Fibroblast of skin of left biceps (primary cell): ENCODE measurements at places on chromosomes 13 and 19.

DNA sequence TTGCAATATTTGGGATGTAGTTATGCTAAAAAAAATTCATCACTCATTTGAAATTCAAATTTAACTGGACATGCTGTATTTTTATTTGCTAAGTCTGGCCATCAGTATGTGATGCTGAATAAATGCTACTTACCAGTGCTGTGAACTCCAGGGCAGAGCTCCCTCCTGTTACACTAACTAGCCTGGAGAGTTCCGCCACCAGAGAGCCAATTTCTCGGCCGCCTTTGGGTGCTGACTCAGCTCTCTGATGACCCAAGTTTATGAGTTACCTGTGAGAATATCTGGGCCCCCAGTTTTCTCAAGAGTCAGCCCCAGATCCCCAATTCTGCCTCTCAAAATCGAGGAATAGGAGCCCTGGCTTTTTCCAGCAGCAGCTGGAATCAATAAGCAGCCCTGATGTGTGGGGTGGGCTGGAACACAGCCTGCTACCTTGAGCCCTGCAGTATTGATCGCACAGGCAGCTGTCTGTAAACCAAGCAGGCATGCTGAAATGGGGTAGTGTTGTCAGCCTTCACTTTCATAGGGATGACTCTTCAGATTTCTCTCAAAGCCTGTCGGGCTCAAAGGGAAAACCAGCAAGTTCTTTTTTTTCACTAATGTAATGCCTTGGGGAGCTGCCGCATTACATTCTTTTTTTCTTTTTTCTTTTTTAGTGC is 113.7 kb downstream of the DNAJC15 start:
- DNase-seq: peak; percentile 44

GRCh38 chr13:93926425-93926824 is 553.1 kb downstream of the DCT start:
- peak; percentile 37 for DNase-seq

DNA sequence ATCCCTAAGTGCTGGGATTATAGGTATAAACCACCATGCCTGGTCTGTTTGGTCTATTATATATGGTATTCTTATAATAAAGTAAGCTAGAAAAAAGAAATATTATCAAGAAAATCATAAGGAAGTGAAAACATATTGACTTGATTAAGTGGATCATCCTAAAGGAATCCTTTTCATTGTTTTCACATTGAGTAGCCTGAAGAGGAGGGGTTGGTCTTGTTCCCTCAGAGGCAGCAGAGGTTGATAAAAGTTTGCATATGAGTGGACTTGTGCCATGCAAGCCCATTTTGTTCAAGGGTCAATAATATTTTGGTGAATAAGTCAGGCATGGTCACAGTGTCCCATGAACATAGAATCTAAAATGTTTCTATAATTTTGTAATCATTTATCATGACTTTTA is 52.7 kb downstream of the ZNF627 start:
- no peak for DNase-seq

- peak; percentile 75 for DNase-seq
These were observed 87.6 kb downstream of the ARHGEF7 start for GRCh38 chr13:111202745-111203144.

DNA sequence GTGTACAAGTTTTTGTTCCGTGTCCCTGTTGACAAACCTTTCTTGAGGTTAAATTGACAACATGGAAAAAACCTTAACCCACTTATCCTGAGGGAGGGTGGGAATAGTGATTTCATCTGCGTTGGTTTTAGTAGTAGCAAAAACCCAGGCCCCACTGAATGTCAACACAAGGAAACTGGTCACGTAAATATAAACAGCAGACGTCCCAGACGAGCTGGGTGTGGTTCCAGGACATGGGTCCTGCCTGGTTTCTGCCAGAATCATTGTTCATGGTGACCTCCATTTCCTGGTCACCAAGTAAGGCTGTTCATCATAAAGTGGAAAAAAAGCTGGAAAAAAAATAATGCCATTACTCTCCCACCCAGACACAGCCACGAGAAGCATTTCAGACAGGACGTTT is 16.9 kb upstream of the F2RL3 start:
- no peak for DNase-seq

DNA sequence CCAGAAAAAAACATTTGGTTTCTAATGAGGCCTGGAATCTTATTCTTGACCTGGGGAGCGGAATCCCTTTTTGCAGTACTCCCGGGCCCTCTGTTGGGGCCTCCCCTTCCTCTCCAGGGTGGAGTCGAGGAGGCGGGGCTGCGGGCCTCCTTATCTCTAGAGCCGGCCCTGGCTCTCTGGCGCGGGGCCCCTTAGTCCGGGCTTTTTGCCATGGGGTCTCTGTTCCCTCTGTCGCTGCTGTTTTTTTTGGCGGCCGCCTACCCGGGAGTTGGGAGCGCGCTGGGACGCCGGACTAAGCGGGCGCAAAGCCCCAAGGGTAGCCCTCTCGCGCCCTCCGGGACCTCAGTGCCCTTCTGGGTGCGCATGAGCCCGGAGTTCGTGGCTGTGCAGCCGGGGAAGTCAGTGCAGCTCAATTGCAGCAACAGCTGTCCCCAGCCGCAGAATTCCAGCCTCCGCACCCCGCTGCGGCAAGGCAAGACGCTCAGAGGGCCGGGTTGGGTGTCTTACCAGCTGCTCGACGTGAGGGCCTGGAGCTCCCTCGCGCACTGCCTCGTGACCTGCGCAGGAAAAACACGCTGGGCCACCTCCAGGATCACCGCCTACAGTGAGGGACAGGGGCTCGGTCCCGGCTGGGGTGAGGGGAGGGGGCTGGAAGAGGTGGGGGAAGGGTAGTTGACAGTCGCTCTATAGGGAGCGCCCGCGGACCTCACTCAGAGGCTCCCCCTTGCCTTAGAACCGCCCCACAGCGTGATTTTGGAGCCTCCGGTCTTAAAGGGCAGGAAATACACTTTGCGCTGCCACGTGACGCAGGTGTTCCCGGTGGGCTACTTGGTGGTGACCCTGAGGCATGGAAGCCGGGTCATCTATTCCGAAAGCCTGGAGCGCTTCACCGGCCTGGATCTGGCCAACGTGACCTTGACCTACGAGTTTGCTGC is at the start of gene ICAM4:
ICAM4 (plus strand) TSS at position 153 of the 935 bp plus-strand sequence; CDS start at position 211, 58 bp downstream.
- DNase-seq: no peak

- DNase-seq: no peak
These were observed 35.9 kb upstream of the DCT start for GRCh38 chr13:94515374-94515773.

DNA sequence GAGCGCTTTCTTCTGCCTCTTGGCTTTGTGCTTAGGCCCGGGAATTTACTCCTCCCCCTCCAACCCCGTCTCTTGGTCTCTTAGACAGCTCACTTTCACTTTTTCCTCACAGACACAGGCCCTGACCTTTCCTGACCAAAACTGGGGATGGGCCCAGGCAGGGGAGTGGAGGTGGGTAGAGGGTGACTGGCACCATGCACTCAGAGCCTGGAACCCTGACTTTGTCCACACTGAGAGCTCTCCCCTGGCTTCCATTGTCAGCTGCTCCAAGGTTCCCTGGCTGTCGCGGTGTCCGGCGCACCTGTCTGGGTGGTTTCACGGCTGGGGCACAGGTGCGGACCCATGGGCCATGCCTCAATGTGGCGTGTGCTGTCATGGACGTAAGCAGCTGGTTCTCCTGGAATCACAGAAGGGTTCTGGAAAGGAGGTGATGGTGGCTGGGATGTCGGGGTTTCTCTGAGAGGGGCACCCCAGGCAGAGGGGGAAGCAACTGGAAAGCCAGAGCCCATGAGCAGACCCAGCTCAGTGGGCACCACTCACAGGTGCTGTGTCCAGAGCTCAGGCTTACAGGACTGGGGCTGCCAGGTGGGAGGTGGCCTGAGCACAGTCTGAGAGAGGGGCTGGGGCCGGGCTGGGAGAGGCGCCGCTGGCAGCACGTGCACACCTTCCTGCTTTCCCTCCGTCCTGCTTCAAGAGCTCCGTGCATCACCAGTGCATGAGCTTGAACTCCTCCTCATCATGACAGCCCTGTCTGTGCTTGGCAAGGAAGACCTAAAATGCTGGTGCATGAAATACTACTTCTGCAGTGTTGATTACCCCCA is 28.0 kb upstream of the C1QTNF9 start:
- no peak for DNase-seq

DNA sequence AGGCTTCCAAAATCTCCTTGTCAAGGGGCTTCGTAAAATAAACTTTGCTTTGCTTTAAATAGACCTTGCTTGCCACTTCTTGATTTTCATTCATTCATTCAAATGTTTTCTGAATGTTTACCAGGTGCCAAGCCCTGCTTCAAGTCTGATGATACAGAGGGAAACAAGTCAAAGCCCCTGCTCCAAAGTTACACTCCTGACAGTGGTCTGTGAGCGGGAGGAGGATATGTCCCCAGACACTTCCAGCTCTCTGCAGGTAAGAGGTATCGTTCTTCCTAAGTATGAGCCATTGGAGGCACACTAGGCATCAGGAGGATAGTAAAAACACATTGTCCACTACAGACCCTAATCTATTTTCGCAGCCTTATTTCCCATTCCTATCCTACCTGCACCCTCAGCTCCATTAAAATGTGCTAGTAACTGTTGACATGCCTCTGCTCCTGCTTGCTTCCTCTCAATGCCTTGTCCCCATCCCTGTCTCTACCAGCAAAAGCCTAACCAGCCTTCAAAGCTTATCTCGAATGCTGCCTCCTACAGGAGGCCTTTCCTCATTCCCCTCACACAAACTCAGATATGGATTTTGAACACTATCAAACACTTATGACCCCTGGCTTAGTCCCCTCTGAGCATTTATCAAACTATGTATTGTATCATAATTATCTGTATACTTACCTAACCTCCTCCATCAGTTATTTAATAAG is 6.2 kb upstream of the WBP4 start:
- no peak for DNase-seq

DNA sequence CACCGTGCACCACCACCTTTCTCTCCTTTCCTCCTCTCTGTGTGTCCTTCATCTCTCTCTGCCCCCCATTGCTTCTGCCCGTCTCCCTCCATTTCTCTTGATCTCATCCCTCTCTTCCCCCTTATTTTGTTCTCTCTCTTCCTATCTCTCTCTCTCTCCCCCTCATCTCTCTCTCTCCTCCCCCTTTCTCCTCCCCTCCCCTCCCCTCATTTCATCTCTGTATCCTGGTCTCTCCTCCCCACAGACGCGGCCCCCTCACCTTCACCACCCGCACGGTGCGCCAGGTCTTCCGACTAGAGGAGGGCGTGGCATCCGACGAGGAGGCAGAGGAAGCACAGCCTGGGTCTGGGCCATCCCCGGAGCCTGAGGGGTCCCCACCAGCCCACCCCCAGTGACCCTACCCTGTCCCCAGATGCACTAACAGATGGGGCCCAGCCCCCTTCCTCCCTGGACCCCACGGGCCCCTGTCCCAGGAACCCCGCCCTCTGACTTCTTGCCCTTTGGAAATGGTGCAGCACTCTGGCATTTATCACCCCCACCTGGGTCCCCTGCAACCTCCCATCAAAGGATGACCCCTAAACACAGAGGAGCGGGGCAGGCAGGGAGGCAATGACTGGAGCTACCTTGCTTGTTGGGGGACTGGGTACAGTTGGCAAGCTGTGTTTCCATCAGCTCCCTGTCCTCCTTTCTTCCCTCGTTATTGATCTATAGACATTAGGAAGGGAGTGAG is 19.6 kb downstream of the KCNC3 start:
- no peak for DNase-seq
